ENCODE measurements at places on chromosomes 16 and 17.

- peak; percentile 5 for DNase-seq
Measured at GRCh38 chr17:55421179-55421934, at the start of gene MMD. TSS of gene MMD (minus strand) at chr17:55421835. CDS start at chr17:55421695, 140 bp downstream.

DNA sequence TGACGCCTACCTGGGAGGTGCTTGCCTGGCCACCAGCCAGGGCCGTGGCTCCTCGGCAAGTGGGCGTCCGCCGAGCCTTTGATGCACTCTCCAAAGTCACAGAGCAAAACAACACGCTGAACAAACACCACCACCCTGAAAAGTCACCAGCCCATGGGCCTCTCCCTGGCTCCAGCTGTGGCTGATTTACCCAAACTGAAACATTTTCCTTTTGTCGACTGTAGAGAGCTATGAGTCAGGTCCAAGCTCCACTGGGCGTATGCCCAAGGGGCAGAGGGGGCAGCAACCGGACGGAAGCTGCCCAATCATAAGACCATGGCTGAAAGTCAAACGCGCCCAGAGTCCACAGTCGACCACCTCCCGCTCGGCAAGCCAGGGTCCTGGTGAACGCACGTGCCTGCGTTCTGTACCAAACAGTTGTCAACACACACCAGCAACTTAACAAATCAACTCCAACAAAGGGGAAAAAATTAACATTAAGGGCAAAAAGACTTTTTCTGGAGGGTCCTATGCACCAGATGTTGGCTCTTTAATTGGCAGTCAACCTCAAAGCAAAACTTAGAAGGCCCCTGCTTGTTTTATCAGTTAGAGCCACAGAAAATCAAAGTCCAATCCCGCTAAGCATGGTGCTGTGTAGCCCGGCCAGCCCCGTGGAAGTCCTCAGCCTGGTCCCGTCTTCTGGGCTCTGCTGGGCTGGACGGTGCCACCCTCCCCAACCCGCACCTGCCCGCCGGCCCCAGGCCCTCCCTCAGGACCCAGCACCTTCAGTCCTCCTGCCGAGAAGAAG is 47.3 kb downstream of the TBC1D16 start:
- DNase-seq = no peak

DNA sequence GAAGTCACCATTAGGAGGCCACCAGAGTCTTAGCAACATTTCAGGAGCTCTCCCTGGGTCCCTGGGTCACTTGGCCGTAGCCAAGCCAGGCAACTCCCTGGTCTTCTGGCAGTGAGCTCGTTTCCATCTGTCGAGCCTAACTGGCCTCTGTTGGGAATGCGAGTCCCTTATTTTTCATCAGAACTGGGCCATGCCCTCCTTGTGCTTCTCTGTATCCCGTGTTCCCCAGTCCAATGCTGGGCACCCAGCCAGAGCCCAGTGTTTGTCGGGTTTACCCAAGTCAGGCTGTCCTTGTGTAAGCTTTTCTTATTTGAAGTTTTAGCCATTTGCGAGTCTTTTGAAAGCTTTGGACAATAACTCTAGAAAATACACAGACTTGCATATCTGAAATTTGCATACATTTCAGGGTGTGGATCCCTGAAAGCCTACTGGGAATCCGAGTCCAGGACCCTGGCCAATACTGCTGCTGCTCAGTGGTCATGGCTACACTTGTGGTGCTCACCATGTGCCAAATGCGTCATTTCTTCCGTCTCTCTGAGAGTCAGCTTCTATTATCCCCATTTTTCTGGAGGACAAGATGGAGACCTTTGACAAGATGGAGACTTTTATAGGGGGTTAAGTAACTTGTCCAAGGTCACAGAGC is 81.6 kb upstream of the LGALS9 start:
- DNase-seq = no peak

DNA sequence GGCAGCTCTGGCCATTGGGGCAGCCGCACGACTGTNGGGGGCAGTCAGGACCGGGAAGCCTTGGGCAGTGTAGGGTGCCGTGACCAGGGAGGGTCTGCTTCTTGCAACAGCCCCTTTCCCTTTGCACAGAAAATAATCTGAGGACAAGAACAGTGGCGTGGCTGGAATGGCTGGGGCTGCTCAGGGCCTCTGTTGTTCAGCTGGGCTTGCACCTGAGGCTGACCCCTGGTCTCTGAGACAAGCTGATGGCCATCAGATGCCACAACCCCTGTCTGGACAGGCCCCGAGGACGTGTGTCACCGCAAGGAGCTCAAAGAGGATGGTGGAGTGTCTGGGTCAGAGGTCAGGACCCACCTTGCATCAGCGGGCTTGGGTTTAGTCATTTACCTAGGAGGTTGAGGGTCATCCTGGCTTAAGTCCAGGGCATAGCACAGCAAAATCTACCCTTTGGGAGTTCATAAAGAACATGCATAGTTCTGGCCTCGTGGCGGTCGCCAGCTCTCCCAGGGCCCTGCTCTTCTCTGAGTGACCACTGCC is 46.9 kb downstream of the METRNL start:
- no peak for DNase-seq

DNA sequence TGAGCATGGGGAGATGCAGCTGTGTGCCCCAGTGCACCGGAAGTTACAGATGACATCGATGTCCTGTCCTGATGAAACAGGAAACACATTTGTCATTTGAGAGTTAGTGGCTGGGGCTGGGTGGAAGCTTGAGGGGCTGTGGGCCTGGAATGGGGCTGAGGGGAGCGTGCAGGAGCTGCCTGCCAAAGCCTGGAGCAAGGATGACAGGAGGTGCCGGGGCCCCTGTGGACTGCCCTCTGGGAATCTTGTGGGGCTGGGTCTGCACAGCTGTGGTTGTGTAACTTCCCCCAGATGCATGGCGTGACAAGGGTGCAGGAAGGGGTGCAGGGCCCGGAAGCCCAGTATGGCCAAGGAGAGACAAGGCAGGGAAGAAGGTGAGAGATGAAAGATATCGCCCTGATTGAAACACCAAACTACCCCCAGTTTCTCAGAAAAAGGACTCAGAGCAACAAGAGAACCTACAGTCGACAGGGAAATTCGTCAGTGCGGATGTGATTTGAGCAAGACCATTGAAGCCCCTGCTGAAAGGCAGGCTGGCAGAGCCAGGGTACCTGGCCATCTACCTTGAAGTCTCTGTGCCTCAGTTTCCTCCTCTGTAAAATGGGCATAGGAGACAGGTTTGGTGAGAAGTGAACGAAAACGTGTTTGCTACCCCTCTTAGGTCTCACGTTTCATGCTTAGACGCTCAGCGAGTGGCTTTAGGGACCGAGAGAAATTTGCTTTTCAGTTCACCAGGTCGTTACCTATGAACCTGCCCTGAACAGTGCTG is 8.8 kb downstream of the MMP25 start:
- no peak for DNase-seq
